ENCODE measurements at places on chromosomes 11 and 22.

DNA sequence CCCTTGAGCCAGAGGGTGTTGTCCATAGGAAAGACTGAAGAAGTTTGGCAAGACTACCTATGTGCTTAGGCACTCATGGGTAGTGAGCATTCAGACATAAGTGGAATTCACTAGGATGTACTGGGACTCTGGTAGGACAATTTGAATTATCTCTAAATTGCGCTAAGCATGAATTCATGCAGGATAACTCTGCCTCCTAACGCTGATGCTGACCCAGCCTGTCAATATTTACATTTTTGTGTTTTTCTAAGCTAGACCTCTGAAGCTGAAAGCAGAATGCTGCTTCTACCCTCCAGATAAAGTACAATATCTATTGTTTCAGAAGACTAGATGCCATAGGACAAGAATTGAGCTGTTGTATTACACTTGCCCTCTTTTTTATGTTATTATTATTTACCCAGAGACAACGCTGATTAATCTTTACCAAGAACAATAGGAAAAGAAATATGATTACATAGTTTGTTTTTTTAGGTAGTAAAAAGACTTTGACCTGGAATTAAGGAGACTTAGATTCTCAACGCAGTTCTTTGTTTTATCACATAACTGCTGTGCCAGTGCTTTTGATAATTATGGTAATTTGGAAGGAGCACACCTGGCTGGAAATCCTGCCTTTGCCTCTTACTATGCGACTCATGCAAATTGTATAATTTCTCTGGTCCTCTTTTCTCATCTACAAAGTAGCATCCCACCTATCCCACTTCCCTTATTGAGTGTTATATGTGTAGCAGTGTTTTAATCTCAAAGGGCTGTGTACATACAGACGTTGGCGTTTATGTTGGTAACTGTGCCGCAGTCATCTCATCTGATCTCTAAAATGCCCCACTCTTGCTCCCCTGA is 21.2 kb upstream of the GRAMD1B start:
- H3K27ac ChIP-seq: no peak overlapping the region
- H3K4me1 ChIP-seq: peaks cover 5% of the 10 kb centered on the region
- H3K4me3 ChIP-seq: no peak overlapping the region
- no peak for DNase-seq

DNA sequence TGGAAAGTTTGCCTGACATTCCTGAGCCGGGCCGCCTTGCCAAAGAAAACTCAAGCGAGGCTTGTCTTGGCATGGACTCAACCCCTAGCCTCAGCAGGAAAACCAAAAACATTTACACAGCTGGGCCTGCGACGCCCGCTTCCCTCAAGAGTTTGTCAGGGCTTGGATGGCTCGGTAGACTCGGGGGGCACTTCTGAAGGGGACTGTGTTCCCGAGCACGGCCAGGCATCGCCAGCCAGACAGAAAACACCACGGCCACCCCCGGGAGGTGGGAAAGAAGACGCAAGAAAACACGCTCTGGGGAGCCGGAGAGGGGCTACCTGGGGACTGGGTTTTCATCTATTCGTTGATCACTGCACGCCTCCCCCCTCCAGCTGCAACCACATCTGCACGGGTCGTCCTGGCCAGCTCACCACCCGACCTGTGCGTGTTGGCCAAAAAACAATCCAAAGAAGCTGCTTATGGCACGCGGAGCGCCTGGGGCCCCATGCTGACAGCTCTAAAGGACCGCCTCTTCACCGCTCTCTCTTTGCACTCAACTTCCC is 380.7 kb downstream of the MN1 start:
- DNase-seq: no peak
- H3K27ac ChIP-seq: no peak overlapping the region
- H3K36me3 ChIP-seq: no peaks in the 10 kb centered on the region
- peaks cover 10% of the 10 kb centered on the region for H3K27me3 ChIP-seq
- H3K4me1 ChIP-seq: no peaks in the 10 kb centered on the region
- H3K4me3 ChIP-seq: no peak overlapping the region

DNA sequence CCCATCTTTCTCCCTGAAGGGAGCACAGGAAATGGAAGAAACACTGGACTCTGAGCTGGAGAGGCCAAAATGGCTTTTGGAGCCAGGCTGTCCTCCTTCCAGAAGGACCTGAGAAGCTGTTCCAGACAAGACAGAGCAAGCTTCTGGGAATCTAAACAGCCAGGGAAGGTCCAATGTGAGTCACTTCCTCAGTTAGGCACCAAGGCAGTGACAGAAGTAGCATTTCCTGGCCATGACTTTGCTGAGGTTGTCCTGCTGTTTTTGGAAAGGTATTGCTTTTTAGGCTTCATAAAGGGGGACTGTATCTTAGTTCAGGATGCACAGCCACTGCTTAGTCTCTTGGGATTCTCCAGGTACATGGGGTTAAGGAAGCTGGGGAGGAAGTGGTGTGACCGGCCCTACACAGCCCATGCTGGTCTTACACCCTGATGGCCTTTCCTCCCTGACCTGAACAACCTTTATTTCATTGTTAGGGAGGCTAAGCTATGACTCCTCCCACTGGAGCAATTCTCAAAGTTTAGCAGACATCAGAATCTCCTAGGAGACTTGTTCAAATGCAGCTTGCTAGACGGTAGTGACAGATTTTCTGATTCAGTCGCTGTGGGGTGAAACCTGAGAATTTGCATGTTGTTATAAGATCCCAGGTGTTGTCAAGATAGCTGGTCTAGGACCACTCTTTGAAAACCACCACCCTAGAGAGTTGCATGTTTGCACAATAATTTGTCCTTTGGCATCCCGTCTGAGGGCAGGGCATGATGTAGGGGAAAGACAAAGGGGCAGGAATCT is 6.8 kb upstream of the INSC start:
- H3K27me3 ChIP-seq: no peaks in the 10 kb centered on the region
- no peak overlapping the region for H3K27ac ChIP-seq
- no peak for DNase-seq
- H3K4me1 ChIP-seq: no peaks in the 10 kb centered on the region
- no peaks in the 10 kb centered on the region for H3K36me3 ChIP-seq

DNA sequence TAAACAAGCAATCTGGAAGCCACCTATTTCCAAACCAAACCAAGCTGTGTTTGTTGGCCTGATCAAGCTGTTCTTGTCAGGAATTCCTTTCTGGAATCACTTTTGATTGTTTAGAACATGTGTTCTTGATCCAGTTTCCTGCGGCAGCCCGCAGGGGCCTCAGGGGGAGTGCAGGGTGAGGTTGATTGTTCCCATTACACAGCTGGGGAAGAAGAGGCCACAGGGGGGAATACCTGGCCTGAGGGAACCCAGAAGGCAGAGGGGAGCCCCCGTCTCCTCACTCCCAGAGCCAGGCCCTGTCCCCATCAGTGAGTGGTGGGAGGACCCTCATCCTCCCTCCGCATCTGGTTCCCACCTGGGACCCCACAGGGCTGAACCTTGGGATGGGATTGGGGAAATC is 4.2 kb downstream of the MRGPRD start:
- H3K4me1 ChIP-seq: no peaks in the 10 kb centered on the region
- H3K36me3 ChIP-seq: no peaks in the 10 kb centered on the region
- H3K27ac ChIP-seq: no peak overlapping the region

DNA sequence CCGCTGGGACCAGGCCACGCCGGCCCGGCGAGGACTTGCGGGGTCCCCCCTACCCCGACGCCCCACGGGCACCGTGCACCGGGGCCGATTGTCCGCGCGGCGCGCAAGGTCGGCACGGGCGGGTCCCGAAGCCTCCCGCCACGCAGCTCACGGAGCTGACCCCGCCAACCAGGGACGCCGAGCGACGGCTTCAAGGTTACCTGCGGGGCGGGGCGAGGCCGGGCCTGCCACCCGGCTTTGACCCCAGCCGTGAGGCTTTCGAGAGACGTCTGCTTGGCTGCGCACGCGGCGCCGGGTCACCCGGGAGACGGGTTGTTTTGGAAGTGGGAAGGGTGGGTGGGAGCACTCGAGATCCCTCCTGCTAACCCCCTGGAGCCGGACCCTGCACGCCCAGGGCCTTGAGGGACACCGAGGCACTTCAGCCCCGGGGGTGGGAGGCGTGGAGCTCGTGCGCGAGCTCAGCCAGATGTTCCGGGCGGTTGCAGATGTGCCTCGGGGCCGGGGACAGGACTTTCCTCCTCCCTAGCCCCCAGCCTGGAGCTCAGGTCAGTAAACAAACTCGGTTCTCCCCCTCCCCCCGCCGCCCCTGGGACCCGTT is 3.2 kb upstream of the WNT11 start:
- H3K4me1 ChIP-seq: peaks cover 56% of the 10 kb centered on the region
- no peaks in the 10 kb centered on the region for H3K36me3 ChIP-seq
- peaks cover 65% of the 10 kb centered on the region for H3K27me3 ChIP-seq
- peak overlapping the region; percentile 65 for H3K4me3 ChIP-seq

- no peak for DNase-seq
- no peak overlapping the region for H3K4me3 ChIP-seq
- no peaks in the 10 kb centered on the region for H3K4me1 ChIP-seq
- peaks cover 6% of the 10 kb centered on the region for H3K27me3 ChIP-seq
- H3K27ac ChIP-seq: no peak overlapping the region
- no peaks in the 10 kb centered on the region for H3K36me3 ChIP-seq
Observed at GRCh38 chr11:119865661-119866156, 136.7 kb upstream of the NECTIN1 start.

Measured in CD4-positive, alpha-beta T cell (primary cell).